Kidney (tissue), 22 donors: ENCODE measurements at places on chromosomes 5 and 9.

- no peak for DNase-seq
Observed at GRCh38 chr9:4263591-4263990, 36.3 kb downstream of the GLIS3 start.

- DNase-seq = no peak
Observed at GRCh38 chr9:1057910-1058309, 7.8 kb downstream of the DMRT2 start.

- no peak for DNase-seq
Observed at GRCh38 chr9:97506306-97506705, 4.8 kb downstream of the TMOD1 start.

DNA sequence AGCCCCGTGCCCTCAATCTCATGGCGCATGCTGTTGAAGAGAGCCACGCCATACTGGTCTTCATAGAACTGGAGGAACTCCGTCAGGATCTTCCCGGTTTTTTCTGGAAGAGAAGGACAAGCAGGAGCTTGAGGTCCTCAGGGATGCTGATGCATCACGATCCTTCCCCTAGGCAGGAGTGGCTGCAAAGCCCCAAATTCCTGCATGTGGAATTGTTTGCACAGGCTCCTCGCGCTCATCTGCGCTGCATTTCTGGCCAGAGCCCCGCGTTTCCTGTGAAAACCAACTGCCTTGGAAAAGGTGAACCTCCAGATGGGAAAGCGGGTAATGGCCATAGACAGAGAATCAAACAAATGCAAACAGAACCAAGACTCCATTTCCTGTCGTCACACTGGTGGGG, 80.4 kb downstream of the LRSAM1 start:
- no peak for DNase-seq

DNA sequence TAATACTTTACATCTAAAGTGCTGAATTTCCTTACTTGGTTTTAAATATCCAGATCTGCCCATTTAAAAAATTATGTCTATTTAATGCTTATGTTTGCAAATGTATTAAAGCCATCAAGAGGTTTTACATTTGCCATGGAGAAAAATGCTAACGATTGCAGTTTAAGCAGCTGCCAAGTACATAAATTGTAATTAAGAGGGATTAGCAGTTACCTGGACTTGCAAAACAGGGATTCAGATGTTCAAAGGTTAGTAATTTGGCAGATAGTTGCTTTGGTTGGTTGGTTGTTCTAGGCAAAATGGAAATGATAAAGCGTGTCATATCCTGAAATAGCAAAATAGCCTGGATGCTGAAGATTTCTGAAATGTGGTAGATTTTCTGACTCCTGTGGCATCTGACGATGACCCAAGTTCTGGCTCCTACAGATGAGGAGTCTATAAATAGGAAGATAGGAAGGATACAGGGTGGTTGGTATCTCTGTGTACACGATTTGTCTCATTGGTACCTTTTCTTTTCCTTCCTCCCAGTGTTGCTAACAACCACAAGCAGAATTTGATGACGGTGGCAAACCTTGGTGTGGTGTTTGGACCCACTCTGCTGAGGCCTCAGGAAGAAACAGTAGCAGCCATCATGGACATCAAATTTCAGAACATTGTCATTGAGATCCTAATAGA, 282.9 kb downstream of the NR3C1 start:
- no peak for DNase-seq

- DNase-seq = peak; percentile 66
Observed at GRCh38 chr9:133437753-133438531, 15.8 kb downstream of the ADAMTS13 start.

- DNase-seq = no peak
Observed at GRCh38 chr5:132641241-132641723, 16.7 kb upstream of the IL13 start.

GRCh38 chr5:78003919-78004318, 227.8 kb upstream of the TBCA start:
- no peak for DNase-seq

DNA sequence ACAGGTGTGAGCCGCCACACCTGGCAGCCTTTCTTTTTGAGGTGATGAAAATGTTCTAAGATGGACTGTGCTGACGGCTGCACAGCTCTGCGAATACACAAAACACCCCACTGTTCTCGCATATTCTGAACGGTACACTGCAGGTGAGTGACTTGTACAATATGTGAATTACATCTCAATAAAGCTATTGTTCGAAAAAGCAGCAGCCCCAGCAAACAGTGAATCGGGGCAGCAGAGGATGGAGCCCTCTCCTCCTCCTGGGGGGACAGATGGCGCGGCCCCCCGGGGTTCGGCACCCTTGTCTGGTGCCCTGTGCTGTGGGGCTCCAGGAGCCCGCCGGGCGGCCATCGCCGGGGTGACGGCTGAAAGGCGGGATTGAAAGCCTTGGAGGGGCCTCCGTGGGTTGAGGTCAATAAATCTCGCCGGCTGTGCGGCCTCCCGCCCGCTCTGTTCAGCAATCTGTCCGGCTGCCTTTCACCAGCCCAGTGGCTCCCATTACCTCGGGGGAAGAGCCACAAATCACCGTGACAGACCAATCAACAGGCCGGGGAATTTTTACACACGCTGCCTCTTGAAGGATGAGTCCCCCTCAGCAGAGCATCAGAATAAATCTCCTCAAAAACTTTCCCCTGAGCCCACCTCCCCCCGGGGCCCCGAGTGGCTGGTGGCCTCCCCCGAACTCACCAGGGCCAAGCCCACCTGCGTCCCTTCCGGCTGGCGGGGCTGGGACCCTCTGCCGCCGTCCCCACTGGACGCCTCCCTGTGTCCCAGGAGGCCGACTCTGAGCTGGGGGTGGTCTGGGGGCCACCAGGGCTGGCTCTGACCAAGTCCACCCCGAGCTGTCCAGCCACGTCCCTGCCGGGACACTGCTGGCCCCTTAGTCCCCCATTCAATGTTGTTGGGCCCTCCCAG, 37.8 kb upstream of the TMEM250 start:
- DNase-seq = peak; percentile 84

DNA sequence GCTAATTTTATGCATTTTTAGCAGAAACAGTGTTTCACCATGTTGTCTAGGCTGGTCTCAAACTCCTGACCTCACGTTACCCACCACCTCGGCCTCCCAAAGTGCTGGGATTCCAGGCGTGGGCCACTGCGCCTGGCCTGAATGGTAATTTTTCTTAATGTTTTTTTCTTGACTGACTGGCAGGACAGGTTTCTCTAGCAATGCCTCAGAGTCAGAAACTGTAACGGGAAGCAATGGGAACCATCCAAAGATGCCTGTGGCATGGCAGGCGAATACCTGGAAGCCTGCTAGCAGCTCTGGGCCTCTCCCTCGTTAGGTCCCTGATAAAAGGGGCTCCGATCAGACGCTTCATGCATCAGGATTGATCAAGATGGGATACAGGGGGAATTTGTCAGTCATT, 639.2 kb downstream of the NR2F1-AS1 start:
- peak; percentile 74 for DNase-seq

- peak; percentile 62 for DNase-seq
Observed at GRCh38 chr5:121949885-121950284, 11.9 kb upstream of the SRFBP1 start.

GRCh38 chr9:100219347-100219746, 120.3 kb downstream of the INVS start:
- no peak for DNase-seq

DNA sequence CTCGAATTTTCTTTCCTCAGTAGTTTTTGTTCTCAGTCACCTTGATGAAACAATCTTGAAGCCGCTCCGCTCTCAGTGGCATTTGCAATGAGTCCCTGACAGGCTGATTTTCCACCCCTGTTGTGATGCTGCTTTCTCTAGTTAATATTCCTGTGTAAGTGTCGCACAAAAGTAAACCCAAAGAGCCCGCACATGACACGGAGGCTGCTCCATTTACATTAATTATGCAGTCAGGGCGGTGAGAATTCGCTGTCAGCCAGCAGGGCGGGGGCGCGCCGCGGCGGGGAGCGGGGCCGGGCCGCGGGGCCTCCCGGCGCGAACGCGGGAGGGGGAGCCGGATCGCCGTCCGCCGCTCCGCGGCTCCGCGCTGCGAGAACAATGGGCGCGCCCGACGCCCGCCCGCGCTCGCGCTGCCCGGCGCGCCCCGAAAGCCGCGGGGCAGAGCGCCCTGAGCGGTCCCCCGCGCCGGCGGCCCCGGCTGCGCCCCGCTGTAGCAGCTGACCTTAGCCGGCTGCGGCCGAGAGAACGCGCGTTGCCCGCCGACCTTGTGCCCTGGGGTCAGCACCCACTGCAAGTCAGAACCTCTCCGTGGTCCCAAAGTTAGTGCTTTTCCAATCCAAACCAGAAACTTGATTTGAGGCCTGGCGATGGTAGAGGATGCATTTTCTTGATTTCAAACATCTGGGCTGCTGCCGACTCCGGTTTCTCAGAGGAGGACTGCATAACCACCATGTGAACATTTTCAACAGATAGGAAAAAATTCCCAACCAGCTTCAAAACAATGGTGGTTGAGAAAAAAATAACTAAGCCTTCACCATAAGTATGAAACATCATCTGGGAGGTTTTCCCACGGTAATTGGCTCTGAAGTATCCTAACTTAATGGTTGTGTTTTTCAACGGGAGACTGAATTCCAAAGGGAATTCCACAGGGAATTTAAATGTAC, 142.6 kb downstream of the PBX3 start:
- DNase-seq = peak; percentile 62

- DNase-seq = no peak
Observed at GRCh38 chr5:124160265-124160664, 586.2 kb downstream of the ZNF608 start.

- no peak for DNase-seq
Observed at GRCh38 chr9:32704343-32704742, 68.9 kb upstream of the TAF1L start.

DNA sequence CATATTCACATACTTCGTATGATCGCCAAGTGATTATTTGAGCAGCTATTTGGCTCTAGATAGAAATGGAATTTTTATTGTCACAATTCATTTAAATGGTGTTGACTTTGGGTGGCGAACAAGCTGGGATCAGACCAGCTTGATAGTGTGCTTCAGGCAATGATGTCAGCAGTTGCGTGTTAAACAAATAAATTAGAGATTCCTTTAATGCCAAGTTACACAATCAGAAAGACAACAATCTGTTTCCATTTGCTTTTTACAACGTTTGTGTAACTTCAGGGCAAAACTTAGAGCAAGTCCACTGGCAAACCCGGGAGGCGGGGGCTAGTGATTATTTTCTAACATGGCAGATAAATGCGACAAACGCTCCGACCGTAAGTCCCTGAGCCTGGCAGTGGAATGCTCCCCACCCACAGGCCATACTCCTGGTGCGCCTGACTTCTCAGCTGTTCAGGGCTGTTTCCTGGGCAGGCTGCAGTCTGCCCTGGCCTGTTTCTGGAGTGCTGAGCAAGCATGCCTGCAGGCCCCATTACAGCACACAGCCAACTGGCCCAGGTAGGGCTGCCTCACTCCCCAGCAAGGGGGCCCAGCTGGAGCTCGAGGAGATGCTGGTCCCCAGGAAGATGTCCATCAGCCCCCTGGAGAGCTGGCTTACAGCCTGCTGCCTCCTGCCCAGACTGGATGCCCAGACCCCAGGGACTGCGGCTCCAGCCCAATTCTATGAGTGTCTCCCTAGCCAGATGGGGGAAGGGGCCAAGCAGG, 88.7 kb downstream of the BASP1 start:
- DNase-seq = no peak

DNA sequence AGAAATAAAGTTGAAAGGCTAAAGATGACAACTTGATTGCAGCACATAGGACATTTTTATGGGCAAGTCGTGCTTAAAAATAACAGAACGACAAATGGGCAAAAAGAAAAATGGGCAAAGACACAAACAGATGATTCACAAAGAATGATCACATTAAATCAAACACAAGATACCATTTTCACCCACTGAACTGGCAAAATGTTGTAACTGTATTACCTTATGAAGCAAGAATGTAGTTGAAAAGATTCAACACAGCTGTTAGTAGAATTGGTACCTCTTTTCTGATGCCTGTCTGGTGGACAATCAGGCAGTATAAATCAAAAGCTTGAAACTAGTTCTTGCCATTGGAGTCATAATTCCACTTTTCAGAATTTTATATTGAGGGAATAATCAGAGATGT, 81.0 kb upstream of the PALM2AKAP2 start:
- DNase-seq = no peak

- peak; percentile 42 for DNase-seq
Observed at GRCh38 chr5:149345892-149346222, 558 bp downstream of the GRPEL2 start.

DNA sequence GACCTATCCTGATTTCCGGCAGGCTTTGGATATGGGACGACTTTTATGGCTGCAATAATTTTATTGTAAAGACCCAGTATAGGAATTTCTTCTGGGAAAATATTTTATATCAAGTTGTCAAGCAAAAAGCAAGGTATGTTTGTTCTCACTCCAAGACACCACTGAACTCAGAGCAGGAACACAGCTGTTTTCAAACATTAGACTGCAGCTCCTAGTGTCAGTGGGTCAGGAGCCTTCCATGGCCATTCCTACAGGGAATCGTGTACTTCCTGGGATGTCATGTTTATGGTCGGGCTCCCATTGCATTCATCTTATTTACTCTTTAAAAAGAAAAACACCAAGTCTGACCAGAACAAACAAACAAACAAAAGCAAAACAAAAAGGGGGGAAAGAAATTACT, 225.3 kb downstream of the TSSK1B start:
- DNase-seq = no peak

DNA sequence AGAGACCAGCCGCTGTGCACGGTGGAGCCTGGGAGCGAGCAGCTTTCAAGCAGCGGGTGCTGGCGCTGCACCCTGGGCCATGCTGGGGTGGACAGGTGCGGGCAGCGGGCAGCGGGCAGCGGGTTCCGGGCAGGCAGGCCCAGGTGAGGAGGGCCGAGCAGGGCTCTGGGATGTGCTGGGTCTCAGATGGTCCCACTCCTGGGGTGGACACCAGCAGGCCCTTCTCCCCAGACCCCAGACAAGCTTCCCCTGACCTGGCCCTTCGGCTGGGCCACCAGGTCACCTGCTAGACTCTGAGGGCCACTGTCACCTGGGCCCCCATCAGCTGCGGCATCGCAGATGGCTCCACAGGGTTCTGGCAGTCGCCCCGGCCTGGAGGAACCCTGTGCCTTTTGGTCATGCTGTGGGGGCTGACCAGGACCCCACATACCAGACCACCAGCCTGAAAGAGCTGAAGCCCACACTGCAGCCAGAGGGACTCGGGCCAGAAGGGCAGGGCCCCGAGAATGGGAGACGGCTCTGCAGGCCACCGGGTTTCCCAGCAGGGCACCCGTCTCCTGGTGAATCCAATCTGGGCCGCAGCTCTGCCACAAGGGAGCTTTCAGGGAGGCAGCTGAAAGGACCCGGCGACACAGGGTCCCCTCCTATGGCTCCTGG, 2.0 kb downstream of the SLC6A19 start:
- no peak for DNase-seq

GRCh38 chr9:119268985-119269384, 100.2 kb downstream of the BRINP1 start:
- DNase-seq = no peak

- DNase-seq = no peak
Observed at GRCh38 chr5:110638970-110639902, 87.2 kb downstream of the TMEM232 start.
